NCI-H1417 treated with DMSO at 0.1 percent for 48 hours (cell line): ENCODE measurements at places on chromosomes 12 and 14.

- no peak for DNase-seq
These were observed 56.2 kb downstream of the PHETA1 start for GRCh38 chr12:111312708-111313107.

DNA sequence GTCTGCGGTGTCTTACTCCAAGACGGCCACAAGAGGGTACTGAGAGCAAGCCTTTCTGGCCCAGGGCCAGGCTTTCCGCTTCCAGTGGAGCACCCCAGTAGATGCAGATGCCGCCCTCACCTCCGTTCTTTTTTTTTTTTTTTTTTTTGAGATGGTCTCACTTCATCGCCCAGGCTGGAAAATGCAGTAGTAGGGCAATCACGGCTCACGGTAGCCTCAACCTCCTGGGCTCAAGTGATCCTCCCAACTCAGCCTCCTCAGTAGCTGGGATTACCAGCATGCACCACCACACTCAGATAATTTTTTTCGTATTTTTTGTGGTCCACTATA, 5.6 kb upstream of the LBHD2 start:
- DNase-seq, result peak; percentile 49

DNA sequence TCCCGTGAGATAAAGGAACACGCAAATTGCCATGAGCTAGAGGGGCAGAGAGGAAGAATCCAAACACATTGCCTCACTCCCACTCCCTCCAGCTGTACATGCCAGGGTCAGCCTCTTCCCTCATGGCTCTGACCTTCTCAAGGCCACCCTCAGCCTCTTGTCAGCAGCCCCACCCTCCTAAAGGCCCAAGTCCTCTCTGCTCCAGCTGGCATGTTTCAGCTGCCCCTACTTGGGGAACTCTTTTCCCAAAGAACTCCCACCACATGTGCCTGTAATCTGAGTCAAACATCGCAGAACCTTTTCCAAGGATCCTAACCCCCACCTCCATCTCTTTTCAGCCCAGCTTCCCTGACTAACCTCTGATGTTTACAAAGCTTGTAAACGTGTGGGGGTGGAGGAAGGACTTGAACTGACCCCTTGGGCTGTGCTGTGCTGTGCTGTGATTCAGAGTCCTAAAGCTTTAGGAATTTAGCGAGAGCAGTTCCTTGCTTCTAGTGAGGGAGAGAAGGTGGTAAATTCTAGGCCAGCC, 7.3 kb upstream of the CACNB3 start:
- no peak for DNase-seq

DNA sequence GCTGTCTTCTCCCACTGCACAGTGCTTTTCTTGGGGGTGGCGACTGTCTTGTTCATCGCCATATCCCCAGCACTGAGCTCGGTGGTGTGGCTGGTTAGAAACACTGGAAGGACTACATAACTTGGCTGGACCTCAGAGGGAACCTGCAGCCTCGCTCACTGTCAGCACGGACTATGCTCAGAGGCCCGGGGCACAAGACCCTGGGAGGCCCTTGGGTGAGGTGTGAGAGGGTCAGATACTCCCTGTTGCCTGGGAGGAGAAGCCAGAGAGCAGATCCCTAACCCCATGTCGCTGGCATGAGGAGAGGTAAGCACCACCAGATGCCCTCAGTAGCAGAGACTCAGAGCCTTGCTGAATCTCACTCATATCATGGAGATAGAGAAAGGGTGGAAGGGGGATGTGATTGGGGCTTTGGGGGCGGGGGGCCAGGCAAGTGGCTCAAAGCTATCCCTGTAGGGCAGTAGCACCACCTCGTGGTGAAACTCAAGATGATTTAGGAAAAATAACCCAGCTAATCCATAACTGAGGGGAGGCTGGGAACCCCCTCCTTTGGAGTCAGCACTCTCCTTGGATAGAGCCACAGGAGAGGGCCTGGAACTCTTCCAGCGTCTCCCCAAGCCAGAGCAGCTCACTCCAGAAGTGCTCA, 18.7 kb upstream of the HDAC7 start:
- no peak for DNase-seq

DNA sequence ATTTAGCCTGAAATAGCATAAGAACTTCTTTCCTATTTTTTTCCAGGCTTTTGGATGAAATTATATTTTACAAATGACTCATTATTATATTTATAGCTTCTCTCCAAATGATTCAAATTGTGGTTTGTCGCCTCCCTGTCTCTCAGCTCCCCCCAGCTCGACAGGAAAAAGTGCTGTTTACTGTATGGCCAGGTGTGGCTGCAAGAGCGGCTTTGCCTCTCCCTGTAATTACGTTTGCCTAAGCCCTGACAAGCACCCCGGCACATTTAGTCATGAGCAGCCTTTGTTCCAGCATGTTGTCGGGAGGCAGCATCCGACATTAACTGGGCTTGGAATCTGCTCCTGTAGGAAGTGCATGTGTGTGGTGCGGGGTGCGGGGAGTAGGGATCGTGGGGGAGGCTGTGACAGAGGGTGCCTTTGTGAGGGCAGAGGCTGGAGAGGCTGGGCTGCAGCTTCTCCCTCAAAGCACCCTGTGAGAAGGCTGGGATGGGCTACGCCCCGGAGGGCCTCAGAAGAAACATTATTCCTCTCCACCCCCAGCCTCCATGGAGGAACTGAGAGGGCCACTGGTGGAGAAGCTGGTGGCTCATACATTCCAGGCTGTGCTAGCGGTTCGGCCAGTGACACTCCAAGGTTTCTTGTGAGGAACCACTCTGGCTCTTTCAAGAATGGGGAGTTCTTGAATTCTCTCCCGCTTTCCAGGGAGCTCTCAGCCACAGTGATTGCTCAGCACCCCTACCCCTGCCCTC, 42.1 kb upstream of the CTDSP2 start:
- DNase-seq, result peak; percentile 93

GRCh38 chr14:69625299-69626131, 14.1 kb downstream of the SUSD6 start:
- DNase-seq, result no peak
